ENCODE measurements at places on chromosomes 7 and 10. TPM values are rescaled to one million over a fixed set of nuclear protein-coding genes. Genes with fewer than 3 reads are reported as not detected.

ADCYAP1R1 gene
- polyA plus RNA-seq = 2.1 TPM

DNA sequence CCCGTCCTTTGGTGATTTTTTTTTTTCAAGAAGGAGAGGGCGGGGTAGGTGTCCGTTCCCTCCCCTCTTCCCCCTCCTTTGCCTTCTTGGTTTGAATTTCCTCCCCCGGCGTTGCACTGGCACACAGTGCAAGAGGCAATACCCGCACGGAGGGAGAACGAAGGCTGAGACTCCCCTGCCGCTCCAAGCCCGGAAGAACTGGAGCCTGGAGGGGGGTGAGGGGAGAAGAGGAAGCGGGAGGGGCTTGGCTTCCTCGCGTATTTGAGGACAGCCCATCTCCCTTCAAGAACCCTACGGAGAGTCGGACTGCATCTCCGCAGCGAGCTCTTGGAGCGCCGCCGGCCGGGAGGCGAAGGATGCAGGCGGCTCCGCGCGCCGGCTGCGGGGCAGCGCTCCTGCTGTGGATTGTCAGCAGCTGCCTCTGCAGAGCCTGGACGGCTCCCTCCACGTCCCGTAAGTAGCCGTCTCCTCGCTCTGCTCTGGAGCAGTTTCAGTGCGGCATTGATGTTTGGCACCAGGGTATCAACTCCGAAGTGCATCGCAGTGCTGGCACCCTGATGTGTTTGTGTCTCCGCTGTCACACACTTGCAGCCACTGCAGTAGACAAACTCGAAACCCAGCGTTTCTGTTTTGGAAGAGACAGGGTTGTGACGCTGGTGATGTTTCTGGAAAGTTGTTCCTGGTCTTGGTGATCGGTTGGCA is at the start of gene CNTNAP2:
Gene CNTNAP2 (plus strand): TSS at position 281 of the 702 bp plus-strand sequence. CDS start 76 bp downstream, at position 357.
- DNase-seq = no peak
- H3K27me3 ChIP-seq = peaks cover 14% of the 10 kb centered on the region
- H3K4me1 ChIP-seq = peaks cover 9% of the 10 kb centered on the region
- H3K4me3 ChIP-seq = peak within 1 kb of the TSS; percentile 37

TMEM26 gene
- 0.29 TPM for polyA plus RNA-seq

- peaks cover 28% of the 10 kb centered on the region for H3K4me1 ChIP-seq
- H3K36me3 ChIP-seq = no peaks in the 10 kb centered on the region
- H3K4me3 ChIP-seq = no peak overlapping the region
- no peak overlapping the region for H3K27ac ChIP-seq
Measured at GRCh38 chr10:132890301-132890700, 52.1 kb downstream of the CFAP46 start.

DNA sequence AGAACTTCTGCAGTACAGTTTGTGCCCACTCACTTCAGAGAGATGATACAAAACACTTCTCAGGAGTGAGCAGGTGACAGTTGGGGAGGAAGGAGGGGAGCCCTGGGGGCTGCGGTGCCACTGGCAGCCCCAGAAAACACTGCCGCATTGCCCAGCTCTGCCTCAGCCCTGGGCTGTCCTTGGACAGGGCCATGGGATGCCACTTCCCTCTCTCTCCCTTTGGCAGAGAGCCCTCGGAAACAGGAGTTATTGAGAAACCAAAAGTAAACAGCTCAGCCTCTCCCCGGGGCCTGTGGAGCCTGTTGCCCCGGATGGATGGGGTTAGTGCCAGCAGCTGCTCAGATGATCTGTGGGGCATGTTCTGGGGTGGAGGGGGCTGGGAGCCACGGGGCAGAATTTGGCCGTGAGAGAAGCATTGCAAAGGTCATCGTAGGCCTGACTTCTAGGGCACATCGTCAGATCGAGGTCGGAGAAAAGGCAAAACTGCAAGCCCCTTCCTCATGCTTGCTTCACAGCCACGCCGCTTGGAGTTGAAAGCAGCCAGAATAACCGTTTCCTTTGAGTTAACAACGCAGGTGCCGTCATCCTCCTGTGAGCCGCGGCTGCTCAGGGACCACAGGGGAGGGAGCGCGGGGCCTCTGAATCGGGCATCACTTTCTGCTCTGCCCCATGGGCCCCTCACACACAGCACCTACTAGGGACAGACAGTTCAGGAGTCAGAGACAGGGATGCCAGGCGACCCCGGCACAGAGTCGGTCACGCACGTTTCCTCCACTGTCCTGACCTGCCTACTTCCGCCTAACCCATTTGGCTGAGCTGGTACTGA is 256.4 kb downstream of the CAMK1D start:
- no peaks in the 10 kb centered on the region for H3K27me3 ChIP-seq
- H3K4me3 ChIP-seq = peak overlapping the region; percentile 46
- peak; percentile 95 for DNase-seq
- peaks cover 28% of the 10 kb centered on the region for H3K4me1 ChIP-seq
- H3K27ac ChIP-seq = peak overlapping the region; percentile 85

WEE2 gene
- polyA plus RNA-seq = not detected

DNA sequence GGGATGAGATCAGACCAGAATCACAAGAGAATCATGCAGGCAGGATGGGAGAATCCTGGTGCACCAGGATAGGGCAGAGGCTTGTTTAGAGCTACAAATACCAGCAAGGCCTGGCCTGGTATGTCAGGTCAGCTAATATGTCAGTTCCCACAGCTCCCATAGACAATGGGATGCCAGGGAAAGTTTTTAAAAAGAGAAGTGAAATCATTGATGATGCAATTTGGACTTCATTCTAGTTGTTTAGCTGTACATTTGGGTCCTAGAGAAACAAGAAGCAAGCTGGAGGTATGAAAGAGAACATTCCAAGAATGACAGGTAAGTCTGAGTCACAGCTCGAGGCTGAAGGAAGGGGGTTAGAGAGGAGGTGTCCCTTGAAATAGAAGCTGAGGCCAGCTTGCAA is 45.2 kb downstream of the GPR141 start:
- peaks cover 5% of the 10 kb centered on the region for H3K4me1 ChIP-seq
- H3K27me3 ChIP-seq = no peaks in the 10 kb centered on the region
- DNase-seq = no peak
- no peaks in the 10 kb centered on the region for H3K36me3 ChIP-seq

LOXL4 gene
- 1.8 TPM for polyA plus RNA-seq

DNA sequence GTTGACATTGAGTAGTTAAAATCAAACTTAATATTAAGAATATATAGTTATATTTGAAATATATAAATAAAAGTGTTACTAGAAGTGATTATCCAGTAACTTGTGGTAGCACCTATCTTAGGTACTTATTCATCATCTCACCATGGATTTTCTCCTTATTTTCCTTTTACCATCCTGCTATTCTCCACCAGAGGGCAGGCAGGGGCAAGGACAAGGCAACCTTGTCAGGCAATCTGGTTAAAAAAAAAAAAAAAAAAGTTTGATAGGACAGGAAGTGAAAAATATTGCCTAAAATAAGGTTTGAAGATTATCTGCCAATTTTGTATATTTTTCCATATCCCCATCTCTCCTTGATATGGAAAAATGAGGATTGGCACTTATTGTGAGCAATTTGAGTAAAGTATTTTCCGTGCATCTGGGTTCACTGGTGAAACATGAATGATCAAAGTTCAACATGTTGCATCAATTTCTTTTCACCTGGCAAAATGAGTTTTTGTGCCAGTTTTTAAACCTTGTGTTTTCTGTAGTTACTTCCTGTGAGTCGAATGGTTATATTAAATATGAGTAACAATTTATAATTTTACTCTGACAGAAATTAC is 256.7 kb downstream of the AGMO start:
- no peak overlapping the region for H3K27ac ChIP-seq
- H3K27me3 ChIP-seq = no peaks in the 10 kb centered on the region
- no peaks in the 10 kb centered on the region for H3K4me1 ChIP-seq

TAS2R3 gene
- polyA plus RNA-seq = not detected

DNA sequence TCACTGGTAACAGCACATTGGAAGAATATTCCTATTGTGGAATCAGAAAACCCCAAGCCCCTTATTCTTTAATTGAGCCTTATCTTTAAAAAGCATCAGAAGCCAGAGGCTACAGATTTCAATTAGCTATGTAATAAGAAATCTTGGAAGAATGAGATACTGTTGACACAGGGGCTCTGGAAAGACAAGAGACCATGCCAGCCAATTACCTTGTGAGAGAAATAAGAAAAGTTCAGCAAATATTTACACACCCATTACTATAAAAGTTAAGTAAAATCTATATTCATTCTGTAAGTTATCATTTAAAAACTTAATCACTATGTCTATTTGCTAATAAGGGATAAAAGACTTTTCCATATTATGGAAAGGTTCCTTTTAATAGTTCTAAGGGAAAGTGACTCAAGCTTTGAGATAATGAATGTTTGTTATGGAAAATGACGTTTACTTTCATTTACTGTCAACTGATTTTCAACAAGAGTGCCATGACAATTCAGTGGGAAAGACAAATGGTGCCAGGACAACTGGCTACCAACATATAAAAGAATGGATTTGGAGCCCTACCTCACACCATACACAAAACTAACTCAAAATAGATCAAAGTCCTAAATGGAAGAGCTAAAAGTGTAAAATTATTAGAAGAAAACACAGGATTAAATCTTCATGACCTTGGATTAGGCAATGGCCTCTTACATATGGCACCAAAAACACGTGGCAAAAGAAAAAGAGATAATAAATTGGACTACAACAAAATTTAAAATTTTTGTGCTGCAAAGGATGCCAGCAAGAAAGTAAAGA is 28.3 kb downstream of the ZFAND2A start:
- H3K4me3 ChIP-seq = no peak overlapping the region
- H3K27ac ChIP-seq = no peak overlapping the region
- H3K36me3 ChIP-seq = no peaks in the 10 kb centered on the region
- DNase-seq = no peak
- H3K4me1 ChIP-seq = peaks cover under 1% of the 10 kb centered on the region

- DNase-seq = no peak
- peaks cover 24% of the 10 kb centered on the region for H3K4me1 ChIP-seq
- H3K27me3 ChIP-seq = no peaks in the 10 kb centered on the region
- no peak overlapping the region for H3K27ac ChIP-seq
- H3K36me3 ChIP-seq = no peaks in the 10 kb centered on the region
Measured at GRCh38 chr10:27716521-27716920, 29.1 kb downstream of the MKX start.

GRCh38 chr7:72925546-72926120 is 738 bp downstream of the POM121 start:
- H3K27me3 ChIP-seq = no peaks in the 10 kb centered on the region
- peaks cover 24% of the 10 kb centered on the region for H3K4me1 ChIP-seq
- H3K36me3 ChIP-seq = peaks cover 35% of the 10 kb centered on the region
- DNase-seq = no peak
- H3K4me3 ChIP-seq = peak overlapping the region; percentile 86
